ENCODE measurements at places on chromosomes 4 and X.

DNA sequence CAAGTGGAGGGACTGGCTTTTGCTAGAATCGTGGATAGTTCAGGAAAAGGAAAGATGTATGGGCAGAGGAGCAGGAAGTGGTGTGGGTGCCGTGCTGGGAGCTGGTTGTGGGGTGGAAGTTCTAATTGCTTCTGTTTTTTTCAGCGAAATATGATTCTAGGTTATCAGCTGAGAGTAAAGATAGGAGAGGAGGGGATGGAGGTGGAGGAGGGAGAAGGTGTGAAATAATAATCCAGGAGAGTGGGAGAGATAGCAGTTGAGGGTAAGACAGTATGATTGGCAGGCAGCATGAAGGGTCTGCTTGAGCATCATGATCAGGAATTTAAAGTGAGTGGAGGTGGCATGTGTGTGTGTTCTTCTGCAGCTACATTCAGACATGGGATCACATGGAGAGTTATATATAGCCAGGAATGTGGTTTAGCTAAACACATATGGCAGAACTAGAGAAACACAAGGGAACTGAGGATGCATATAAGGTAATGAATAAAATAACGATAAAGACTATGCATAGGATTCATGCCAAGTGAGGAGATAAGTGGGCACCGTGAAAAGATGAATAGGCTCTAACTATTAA is 133.7 kb downstream of the ANK2 start:
- DNase-seq = no peak

- peak; percentile 10 for DNase-seq
Observed at GRCh38 chrX:97126020-97126419, 242.3 kb downstream of the RPA4 start.

DNA sequence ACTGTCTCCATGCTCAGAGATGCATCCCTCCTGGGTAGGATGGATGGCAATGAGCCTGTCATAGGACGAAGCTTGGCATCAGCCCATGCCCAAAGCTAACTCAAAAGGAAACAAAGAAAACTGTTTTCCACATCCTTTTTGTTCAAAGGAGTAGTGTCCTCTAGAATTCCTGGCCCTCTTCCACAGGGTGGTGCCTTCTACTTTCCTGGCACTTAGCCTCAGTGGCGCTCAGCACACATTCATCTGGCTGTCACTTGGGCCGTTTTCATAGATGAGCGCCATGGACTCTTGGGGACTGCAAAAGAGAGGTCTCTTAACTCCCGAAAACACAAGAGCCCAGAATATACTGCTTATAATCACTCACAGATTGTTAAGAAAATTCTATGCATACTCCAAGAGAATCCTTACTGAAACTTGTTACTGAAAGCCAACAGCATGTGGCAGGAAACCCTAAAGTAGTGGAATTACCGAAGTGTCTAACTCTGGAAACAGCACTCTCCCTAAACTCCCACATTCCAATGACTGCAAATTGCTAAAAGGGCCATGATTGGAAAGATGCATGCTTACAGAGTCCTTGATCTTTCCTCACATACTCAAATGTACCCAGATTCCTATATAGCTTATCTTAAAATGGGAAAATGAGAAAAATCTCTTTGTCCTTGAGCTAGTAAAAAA is 110.0 kb downstream of the HS6ST2 start:
- DNase-seq = no peak

DNA sequence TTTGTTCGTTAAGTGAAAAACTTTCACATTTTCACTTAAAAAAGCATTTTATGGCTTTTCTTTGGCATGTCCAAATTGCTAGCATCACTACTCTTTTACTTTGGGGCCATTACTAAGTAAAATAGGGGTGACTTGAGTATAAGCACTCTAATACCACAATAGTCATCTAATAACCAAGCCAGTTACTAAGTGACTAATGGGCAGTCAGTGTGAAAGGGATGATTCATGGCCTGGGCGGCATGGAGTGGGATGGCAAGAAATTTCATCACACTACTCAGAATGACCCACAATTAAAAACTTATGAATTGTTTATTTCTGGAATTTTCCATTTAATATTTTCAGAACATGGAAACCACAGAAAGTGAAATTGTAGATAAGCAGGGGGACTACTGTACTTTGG is 60.9 kb downstream of the BMP15 start:
- peak; percentile 1 for DNase-seq

GRCh38 chrX:16082470-16083085 is 40.8 kb upstream of the GRPR start:
- no peak for DNase-seq

DNA sequence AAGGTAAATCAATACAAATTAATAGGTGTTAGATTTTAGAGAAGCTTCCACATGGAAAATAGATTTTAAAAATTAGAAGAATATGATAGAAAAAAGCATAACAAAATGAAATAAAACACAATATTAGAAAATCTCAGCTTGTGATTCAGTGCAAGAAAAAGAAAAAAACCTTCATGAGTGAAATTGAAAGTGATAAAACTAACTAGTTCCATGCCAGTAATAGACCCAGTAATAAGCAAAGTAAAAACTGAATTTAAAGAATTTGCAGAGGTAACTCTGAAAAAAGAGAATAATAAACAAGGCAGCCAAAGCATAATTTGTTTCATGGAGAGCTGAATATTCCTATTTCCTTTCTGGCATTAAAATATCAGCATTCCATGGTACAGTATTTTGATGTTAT is 174.3 kb upstream of the TENM3 start:
- DNase-seq = no peak

GRCh38 chrX:114715096-114715495 is 131.2 kb downstream of the HTR2C start:
- DNase-seq = no peak

DNA sequence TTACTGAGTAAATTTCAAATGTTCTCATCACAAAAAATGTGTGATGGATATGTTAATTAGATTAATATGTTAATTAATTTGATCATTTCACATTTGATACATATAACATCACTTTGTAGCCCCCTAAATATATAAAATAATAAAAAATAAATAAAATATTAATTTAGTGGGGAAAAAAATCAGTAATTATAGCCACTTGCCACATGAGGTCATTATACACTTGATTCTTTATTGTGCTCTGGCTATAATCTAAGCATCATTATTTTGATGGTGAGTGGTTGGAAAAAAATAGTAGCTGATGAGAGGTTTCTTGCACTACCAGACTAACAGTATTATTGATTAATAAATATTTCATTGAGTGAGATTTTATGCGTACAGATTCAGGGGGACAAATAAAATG is 57.4 kb downstream of the DCK start:
- DNase-seq = peak; percentile 3

DNA sequence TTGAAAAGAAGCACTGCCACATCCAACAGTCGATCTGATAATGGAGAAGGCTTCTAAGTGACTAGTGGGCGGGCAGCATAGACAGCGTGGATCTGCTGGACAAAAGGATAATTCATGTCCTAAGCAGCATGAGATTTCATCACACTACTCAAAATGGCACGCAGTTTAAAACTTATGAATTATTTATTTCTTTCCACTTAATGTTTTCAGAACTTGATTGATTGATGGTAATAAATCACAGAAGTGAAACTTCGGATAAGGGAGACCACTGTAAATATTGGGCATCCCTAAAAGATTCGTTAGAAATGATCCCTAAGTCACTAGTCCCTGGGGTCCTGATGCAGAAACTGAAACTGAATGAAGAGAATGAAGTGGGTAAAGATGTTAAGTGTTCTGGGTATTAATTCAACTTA is 93.0 kb upstream of the ANK2 start:
- DNase-seq = no peak

DNA sequence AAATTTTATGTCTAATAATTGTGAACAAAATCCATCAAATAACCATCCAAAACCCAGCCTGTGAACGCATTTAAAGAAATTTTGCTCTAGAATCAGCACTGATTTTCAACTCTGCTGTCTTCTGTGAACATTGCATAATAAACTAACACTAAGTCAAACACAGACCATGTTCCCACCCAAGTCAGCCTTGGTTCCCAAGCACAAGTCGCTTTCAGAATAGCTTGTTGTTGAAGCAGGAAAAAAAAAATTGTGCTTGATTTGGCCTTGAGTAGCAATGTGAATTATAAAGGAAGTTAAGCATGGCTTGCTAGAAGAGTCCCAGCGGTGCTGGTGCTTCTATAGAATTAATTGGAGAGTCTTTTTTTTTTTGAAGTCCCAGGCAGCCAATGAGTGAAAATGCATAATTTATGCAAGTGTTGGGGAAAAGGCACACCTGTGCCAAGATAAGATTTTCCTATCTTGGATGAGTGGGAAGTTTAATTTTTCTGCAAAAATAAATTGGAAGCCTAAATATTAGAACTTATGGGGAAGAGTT is 42.1 kb downstream of the HHIP start:
- DNase-seq = no peak

DNA sequence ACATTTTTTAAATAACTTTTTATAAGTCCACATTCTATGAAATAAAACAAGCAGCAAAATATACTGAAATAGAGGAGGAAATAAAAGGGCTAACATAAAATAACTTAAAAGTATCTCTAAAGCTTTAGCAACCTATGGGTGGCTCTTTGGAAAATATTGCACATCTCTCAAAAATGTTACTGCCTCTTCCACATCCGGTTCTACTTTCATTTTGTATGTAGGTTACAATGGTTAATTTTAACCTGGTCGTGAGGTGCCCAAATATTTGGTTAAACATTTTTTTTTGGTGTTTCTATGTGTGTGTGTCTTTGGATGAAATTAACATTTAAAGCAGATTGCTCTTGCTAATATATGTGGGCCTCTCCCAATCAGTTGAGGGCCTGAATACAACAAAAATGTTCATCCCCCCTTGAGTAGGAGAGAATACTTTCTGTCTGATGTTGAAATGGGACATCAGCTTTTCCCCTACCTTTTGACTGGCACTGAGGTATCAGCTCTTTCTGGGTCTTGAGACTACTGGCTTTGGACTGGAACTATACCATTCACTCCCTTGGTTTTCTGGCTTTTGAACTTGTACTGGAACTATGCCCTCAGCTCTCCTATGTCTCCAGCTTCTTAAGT is 353.0 kb downstream of the ADAM29 start:
- DNase-seq = no peak

DNA sequence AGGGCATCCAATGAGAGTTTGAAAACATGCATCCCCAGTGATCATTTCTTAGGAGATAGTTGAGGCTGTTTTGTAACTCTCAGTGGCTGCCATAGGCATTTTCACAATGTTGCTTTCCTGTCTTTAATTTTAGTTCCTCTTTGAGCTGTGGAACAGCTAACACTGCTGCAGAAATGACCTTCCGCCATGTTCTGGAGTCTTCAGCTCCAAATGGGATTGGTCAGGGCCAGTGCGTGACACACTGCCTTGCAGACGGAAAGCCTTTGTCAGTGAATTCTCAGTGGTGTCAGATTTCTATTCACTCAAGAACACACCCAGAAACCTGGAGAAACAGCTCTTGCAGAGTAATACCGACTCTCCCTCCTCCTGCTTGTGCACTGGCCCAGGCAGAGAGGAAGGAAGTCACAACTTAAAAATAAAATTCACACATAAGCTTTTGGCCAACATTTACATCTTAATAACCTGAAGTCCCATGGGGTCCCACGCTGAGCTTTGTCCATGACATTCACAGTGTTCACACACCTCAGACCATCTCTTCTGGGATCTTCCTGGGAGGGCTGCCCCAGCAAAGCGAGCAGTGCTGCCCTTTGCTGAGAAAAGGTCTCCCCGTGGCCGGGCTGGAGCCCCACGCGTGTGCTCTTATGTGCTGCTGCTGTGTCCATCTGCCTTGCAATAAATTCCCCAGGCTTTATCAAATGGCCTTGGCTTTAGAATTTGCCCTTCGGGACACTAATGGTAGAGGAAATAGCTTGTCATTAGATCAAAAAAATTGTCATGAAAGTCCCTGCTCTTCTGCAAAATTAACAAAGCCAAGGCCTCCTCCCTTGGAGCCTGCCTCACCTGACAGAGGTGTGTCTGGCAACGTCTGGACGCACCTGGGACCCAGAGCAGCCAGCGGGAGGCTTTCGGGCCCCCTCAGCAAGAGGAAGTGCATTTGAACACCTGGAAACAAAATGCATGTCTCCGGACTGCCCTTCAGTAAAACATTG is 126.8 kb downstream of the IRF2 start:
- DNase-seq = peak; percentile 51

- DNase-seq = no peak
Observed at GRCh38 chrX:124414281-124414680, 67.9 kb downstream of the SH2D1A start.

DNA sequence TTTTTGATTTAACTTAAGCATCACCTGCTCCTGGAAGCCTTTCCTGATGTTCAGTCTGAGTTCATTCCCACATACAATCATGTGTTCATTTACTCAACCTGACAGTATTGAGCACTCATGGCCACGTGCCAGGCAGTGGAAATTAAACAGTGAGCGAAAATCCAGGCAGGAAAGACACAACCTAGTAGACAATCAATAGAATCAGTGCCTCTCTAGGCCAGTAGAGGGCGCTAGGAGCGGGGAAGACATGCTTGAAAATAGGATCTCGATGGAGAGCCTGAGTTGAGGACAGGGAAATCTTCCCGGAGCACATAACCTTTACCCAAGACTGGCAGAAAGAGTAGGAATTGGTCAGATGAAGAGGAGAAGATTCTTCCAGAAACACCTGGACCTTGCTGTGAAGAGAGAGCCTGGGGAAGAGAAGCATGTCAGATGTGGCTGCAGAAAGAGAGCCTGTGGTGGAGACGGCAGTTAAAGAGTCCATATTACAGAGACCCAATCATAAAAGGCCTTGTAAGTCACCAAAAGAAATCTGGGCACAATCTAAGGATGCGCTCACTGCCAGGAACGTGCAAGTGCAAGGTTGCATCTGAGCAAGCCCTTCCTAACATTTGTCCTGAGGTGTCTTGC is 103.5 kb downstream of the LDB2 start:
- peak; percentile 68 for DNase-seq

DNA sequence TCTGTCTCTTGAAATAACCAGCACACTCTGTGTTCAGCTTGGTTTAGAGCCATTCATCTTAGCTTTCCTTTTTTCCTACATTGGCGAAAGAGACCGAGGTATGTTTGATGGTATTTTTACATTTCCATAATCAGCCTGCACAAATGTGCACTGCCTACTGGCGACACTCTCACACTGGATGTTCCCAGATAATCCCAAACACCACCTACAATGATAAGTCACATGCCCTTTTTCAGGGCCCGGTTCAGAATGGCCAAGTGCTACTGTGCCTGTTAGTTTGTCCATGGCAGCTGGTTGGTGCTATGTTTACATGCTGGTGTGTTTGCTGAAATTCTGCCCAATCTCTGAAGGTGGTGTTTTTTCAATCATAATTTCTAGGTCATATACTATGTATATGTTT is 80.8 kb upstream of the NR3C2 start:
- DNase-seq = no peak

DNA sequence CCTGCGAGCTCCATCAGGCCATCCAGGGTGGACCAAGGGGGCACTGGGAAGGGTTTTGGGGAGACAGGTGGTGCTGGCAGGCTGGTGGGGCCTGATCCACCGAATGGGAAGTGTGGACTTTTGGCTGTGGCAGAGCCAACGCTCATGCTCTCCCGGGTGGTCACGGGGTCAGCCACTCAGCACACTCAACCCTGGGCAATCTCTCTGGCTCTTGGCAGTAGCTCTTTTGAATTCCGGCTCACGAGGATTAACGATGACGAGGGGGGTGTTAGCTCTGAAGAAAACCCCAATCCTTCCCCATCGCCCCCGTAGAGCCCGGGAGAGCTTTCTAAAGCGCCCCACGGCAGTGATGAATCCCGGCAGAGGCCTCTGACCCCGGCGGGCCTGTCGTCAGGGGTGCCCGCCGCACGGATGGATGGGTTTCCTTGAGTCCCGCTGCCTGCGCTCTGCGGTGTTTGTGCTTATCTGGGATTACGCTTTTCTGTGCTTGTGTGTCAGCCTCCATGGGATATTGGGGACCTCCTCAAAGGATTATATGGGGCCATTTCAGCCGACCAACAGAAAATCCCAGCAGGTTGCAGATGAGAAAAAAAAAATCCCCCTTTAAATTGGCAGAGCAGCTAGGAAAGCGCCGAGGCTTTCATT is 156.8 kb upstream of the PSAPL1 start:
- DNase-seq = no peak

Data from fibroblast of skin of right biceps (primary cell).